ENCODE measurements at places on chromosomes 1 and 21.

DNA sequence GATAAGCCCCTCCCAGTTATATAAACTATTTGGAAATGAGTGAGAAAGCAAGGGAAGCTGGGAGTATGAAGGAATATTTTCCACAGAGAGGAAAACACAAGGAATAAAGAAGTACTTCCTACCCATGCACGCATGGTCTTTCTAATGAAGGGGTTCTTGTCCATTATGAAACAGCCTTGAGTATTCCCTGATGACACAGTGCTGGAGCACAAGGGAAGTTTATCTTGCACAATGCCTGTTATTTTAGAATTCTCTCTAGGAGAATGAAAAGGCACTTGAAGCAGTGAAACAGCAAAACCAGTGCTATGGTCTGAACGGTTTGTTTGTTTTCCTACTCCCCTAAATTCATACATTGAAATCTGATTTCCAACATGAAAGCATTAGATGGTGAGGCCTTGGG lies 38.6 kb upstream of the ADAMTS1 start:
- DNase-seq, result no peak

GRCh38 chr1:219676012-219676765 lies 63.3 kb upstream of the ZC3H11B start:
- no peak for DNase-seq

DNA sequence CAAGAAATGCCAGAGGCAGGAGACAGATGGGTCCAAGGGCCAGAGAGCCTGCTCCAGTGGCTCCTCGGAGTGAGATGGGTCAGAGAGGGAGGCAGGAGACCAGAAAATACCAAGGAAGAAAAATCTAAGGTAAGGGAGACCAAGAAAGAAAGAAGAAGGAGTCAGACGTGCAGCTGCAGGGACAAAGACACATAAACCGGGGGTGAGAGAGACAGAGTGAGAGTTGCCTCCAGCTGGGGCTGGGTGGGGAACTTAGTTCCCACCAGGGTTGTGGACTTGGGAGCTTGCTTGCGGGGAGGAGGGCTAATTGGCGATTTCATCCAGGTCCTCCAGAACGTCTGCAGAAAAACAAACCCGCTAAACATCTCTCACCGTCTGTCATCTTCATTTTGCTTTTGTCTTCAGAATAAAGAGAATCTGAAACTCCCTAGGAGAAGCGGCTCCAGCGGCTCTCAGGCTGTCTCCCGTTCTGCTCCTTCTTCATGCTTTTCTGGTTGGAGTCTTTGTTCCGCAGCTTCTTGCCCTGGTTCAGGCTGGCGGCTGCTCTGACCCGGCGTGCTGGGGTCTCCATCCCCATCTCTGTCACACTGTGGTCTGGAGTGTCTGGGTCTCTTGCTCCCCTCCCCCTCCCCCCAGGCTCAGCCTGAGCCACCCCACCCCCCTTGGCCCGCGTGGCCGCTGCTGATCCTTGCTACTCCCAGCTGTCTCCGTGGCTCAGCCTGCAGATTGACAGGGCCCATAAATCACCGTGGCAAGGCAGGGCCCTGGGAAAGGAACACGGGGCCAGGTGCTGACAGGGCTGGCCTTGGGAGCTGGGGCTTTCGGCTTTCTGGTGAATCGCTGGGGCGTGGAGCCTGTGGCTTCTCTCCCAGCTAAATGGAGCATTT lies 66.6 kb downstream of the UBIAD1 start:
- DNase-seq, result no peak

- no peak for DNase-seq
These were observed 15.1 kb upstream of the RPE65 start for GRCh38 chr1:68464891-68465290.

DNA sequence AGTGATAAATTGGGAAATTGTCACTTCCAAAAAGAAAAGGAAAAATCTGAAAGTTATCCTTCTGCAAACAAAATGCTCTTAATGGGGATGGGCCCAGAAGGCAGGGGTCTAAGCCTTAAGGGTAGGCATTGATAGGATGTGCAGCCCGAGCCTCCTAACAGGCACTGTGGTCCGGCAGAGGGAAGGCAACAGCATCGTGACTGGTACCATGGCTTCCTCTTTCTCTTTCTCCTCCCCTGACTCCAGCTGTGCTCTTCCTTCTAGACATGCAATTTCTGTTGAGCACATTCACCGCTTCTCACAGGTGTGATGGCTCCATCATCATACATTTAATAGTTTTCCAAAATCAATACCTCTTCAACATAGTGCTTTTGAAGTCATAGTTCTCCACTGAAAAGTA lies 91.5 kb downstream of the SELENOF start:
- DNase-seq, result no peak

DNA sequence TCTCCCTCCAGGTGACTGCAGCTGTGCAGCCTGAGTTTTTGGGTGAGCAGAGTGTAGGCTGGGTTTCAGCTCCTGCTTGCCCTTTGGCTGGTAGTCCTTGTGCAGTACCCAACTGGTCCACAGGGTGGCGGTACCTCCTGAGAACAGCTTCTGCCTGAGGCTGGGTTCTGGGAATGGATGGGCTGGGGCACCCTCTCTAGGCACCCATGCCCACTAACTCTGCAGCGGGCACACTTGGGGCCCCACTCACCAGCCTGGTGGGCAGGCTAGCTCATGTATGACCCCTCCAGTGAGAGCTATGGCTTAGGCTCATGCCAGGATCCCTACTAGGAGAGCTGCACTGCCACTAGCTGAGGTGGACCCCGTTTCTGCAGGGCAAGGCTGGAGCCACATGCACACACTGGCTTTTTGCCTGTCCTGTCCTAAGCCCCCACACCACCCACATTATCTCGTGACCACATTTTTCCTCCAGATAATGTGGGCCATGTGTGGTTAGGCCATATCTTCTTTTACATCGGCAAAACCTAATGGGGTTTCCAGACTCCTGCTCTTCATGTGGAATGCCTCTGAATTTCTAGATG lies 15.5 kb upstream of the GSTM4 start:
- peak; percentile 97 for DNase-seq

Data from stimulated activated CD4-positive, alpha-beta T cell treated with anti-CD3 and anti-CD28 coated beads, Interleukin-2, amount 100 ng/mL, for 48 hours (primary cell).